ENCODE measurements at places on chromosomes 7 and 10.

- DNase-seq: no peak
These were observed 235.5 kb downstream of the GRM8 start for GRCh38 chr7:127017196-127017595.

GRCh38 chr10:67923551-67923950 is 39.1 kb downstream of the SIRT1 start:
- no peak for DNase-seq

DNA sequence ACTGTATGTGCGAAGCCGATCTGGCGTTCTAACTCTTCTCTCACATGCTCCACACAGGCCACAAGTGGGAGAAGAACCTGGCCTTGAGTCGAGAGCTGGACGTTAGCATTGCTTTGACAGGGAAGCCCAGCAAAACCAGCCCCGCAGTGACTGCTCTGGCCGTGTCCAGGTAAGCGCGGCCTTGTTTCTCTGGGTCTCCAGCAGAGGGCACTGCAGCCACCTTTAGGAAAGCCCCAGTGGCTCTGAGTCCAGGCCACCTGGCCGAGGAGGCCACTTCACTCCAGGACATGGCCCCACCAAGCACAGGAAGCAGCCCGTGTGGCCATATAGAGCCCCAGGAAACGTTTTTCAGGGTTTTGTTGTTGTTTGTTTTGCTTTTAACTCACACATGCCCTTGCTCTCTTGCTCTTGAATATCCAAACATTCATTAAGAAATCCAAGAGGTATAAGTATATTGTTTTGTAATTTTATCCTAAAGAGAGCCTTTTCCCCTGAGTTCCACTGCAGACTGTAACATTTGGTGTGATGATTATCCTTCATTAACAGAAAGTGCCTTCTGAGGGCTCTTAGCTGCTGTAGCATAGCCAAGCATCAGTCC is 41.8 kb upstream of the LRRC18 start:
- DNase-seq: no peak

DNA sequence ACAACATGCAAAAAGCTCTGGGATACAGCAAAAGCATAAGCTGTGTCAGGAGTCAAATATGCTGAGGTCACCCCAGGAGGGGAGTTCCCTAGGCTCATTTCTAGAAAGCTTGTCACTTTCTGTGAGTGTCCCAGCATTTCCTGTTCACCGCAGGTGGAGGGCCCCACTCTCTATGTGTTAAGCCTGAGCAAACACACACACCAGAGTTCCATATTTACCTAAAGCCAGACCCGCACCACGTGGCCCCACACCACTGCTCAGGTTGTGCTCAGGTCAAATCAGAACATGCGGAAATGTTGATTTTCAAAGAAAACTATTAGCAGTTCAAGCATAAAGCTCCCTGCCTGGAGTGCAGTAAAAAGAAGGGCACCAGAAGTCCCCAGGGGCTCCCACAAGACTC is 259.6 kb upstream of the PPP2R2D start:
- no peak for DNase-seq

DNA sequence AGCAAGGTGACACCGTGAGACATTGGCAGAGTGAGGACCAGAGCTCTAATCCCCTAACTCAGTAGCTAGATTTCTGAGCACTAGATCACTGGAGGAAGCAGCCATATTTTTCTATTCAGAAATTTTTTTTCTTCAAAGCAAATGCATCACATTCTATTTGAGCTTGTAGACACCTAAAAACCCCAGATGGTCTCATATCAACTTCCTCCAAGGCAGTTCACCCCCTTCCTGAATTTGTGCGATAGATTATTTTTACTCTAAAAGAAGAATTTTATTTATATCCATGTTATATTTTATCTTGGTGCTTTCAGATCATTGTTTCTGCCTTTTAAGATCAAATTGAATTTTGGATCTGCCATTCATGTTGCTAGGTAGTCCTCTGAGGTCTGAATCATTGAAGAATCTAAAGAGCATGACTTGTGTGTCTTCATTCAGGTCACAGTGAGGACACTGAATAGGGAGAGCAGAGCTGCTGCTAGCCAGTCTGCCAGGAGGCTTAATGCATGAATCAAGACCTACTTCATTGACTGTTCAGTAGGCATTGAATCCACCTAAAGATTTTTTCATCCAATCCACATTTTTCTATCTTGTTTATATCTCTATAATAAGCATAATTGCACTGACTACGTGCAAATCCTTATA is 92.9 kb upstream of the LRRTM3 start:
- no peak for DNase-seq

DNA sequence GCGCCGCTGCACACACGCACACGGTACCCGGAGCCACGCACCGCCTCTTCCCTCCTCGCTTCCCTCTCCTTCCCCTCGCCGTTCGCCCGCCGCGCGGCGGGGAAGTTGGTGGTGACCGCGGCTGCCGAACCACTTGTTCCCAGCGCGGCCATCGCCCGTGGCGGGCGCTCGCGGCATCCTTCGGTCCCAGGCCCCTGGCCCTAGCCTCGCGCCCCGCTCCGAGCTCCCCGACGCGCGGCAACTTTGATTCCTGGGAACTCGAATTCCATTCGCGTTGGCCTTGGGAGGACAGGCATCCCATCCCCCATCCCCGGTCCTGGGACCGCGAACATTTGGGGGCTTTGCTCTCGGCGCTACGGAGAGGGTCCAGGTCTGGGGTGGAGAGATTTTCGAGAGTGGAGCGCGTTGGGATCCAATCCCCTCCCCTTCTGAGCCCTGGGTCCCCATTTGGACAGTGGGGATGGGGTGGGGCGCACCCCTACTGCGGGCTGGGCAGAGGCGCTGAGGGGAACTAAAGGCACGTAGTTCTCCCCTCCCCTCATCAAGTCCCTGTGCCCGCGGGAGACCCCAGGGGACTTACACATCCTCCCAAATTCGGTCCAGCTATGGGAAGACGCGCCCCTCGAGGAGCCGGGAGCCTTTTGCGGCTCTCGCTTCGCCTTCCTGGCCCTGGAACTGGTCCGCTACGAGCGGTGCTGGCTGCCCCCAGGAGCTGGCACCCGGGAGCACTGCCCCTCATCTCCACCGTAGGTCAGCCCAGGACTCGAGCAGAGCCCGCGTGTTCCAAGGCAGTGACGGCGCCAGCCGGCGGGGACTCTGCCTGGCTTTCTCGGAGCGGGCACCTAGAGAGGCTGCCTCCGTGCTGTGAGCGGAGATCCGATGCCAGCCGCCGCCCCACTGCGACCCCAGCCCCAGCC is 834 bp downstream of the CDH23 start:
- no peak for DNase-seq

Data from stimulated activated CD8-positive, alpha-beta memory T cell treated with anti-CD3 and anti-CD28 coated beads, Interleukin-15, amount 100 ng/mL, for 1 hour (primary cell).